HFFc6 (cell line): ENCODE measurements at places on chromosomes 2 and 18. TPM values are rescaled to one million over a fixed set of nuclear protein-coding genes. Genes with fewer than 3 reads are reported as not detected.
A peak's percentile ranks its signal among the peaks of the same experiment; 100 is the strongest.

GRCh38 chr2:144702051-144702450 lies 182.1 kb upstream of the ZEB2 start:
- no peaks in the 10 kb centered on the region for H3K36me3 ChIP-seq
- DNase-seq = no peak
- H3K4me3 ChIP-seq = no peak overlapping the region
- H3K27me3 ChIP-seq = no peaks in the 10 kb centered on the region; the same call in 1 of the 2 replicates
- H3K27ac ChIP-seq = no peak overlapping the region

GRCh38 chr2:11393711-11394236 lies 49.3 kb upstream of the ROCK2 start:
- H3K4me1 ChIP-seq = peaks cover 30% of the 10 kb centered on the region
- H3K27ac ChIP-seq = no peak overlapping the region
- H3K27me3 ChIP-seq = peaks cover 5% of the 10 kb centered on the region
- no peaks in the 10 kb centered on the region for H3K36me3 ChIP-seq
- no peak for DNase-seq
- H3K4me3 ChIP-seq = no peak overlapping the region

Gene MTERF4
- total RNA-seq = 16.7 to 20.6 TPM (median 19.4 TPM) in 3 replicates

DNA sequence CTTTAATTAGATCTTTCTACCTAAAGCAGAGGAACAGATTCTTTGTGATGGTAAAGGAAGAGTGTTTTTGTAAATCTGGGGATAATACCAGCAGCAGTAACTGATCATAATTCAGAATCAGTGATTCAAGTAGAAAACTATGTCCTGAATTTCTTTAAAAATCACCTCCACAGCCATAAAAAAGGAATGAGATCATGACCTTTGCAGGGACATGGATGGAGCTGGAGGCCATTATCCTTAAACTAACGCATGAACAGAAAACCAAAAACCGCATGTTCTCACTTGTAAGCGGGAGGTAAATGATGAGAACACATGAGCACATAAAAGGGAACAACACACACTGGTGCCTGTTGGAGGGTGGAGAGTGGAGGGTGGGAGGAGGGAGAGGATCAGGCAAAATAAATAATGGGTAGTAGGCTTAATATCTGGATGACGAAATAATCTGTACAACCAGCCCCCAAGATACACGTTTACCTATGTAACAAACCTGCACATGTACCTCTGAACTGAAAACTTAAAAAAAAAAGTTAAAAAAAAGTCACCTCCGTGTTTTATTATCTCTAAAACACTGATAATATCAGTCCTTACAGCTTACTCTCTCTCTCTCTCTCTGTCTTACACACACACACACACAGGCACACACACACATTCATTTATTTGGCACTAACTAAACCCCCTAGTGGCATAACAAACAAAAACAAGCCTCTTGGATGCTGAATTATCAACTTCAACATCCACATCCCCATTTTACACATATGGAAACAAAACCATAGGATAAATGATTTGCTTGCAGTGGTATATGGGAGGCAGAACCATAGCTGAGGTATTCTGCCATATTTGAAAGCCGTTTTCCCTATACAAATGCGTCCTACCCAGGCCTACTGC lies 1.4 kb downstream of the TM4SF20 start:
- peak overlapping the region; percentile 74 for H3K27ac ChIP-seq
- H3K4me1 ChIP-seq = peaks cover 67% of the 10 kb centered on the region
- H3K27me3 ChIP-seq = no peaks in the 10 kb centered on the region; the same call in none of the 2 replicates
- no peaks in the 10 kb centered on the region for H3K36me3 ChIP-seq
- peak overlapping the region; percentile 56 for H3K4me3 ChIP-seq
- peak; percentile 13 for DNase-seq

- no peak overlapping the region for H3K27ac ChIP-seq
- peaks cover 5% of the 10 kb centered on the region for H3K27me3 ChIP-seq
- no peak for DNase-seq
- no peaks in the 10 kb centered on the region for H3K36me3 ChIP-seq
- H3K4me3 ChIP-seq = no peak overlapping the region
These were observed 222.3 kb downstream of the ALK start for GRCh38 chr2:29699045-29699444.

Gene SGO2
- total RNA-seq = 9.0 to 20.5 TPM (median 19.9 TPM) in 3 replicates

DNA sequence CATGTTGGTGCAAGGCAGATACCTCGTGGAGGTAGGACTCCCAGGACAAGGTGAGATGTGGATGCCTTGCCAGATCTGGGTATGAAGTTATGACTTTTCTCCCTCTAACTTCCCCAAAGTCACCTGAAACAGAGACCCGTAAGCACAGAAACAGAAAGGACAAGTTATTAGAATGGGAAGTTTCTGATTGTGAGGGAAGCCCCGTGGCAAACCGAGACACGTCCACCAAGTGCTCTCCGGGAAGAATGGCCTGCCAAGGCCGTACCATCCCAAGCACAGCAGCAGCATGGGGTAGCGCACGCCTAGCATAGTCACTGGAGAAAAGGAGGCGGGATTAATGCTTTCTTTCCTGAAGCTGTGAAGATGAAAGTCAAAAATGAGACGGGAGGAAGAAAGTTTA lies 110.6 kb downstream of the ZNF532 start:
- peak overlapping the region; percentile 50; the same call in 1 of the 2 replicates for H3K27ac ChIP-seq
- DNase-seq = no peak
- H3K4me1 ChIP-seq = peaks cover 27% of the 10 kb centered on the region
- peaks cover 25% of the 10 kb centered on the region for H3K36me3 ChIP-seq
- H3K4me3 ChIP-seq = peak overlapping the region; percentile 50; the same call in 1 of the 2 replicates

Gene PLEKHH2
- total RNA-seq = 0.26 to 0.48 TPM in 2 of 3 replicates, not detected in the other

Gene CDCA7
- 5.2 to 9.1 TPM (median 7.4 TPM) in 3 replicates for total RNA-seq

Gene REL
- total RNA-seq = 3.1 to 3.3 TPM (median 3.2 TPM) in 3 replicates

Gene KLHL41
- total RNA-seq = 0.09 to 0.18 TPM (median 0.17 TPM) in 3 replicates

DNA sequence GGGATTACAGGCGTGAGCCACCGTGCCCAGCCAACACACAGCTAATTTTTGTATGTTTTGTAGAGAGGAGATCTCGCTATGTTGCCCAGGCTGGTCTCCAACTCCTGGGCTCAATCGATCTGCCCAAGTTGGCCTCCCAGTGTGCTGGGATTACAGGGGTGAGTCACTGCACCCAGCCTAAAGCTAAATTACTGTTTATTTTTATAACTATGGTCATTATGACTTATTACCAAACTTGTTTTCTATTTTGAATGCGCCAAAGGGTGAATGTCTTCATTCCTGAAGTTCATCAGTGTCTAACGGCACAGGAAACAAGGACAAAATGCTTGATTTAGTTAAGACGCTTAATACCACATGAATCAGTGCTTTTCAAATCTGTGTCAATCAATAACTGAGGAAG lies 38.9 kb upstream of the GREB1L start:
- no peak overlapping the region for H3K27ac ChIP-seq
- H3K36me3 ChIP-seq = no peaks in the 10 kb centered on the region
- no peak overlapping the region for H3K4me3 ChIP-seq

DNA sequence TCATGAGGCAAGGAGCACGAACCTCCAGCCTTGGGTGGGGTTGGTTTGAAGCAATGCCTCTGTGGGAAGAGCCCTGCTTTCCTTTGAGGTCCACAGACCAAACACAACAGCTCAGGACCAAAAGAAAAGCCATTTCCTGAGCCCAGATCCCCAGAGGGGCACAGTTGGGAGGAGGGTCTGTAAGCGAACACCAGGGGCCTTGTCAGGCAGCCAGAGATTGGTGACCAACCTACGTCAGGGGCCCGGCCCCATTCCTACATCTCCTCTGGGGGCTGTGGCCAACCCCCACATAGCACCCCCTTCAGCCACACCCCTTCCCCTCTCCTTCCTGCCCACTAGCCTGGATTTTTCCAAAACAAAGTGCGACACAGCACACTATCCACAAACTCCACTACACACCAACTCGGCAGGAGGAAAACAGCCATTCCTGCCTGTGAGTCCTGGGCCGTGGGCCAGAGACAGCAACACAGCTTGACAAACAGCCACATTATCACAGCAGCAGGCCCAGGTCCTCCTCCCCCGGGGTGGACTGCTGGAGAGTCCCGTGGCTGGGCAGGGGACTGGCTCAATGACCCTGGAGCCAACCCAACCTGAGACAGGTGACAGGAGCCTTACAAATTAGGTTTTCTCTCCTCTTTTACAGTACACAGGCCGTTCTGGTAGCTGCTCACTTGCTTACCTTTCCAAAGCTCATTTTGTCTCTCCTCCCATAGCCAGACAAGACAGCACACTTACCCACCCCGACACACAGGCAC lies 98.8 kb downstream of the TNS1 start:
- DNase-seq = no peak
- H3K27me3 ChIP-seq = peaks cover 9% of the 10 kb centered on the region
- peaks cover 20% of the 10 kb centered on the region for H3K36me3 ChIP-seq
- H3K4me1 ChIP-seq = peaks cover 57% of the 10 kb centered on the region
- H3K27ac ChIP-seq = peak overlapping the region; percentile 83
- peak overlapping the region; percentile 18; the same call in 1 of the 2 replicates for H3K4me3 ChIP-seq

DNA sequence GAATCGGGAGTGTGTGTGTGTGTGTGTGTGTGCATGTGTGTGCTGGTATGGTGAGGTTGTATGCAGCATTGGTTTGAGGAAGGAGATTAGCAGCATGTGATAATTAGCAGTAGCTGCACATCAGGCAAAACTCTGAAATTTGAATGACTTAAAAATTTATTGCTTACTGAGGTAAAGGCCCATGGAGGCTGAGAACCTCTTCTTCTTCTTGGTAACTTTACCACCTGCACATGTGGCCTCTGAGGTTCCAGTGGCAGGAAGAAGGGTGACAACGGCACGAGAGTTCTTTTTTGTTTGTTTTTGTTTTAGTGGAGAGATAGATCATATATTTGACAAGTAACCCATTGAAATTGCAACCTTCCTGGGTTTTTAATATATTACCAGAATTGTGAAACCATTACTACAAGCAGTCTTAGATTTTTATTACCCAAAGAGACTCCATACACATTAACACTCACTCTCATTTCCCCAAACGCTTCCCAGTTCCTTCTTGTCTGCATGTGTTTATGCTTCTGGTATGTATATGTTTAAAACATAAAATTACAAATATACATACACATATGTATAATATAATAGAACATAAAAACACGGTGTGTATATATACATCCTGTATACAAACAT lies 292.1 kb downstream of the PTGR3 start:
- no peak for DNase-seq
- H3K36me3 ChIP-seq = 0 out of 2 replicates have a peak, but pooled peaks cover 4% of the 10 kb centered on the region
- H3K27ac ChIP-seq = no peak overlapping the region
- H3K4me3 ChIP-seq = no peak overlapping the region
- H3K4me1 ChIP-seq = no peaks in the 10 kb centered on the region

- H3K27me3 ChIP-seq = no peaks in the 10 kb centered on the region
- peak; percentile 69 for DNase-seq
- no peak overlapping the region for H3K4me3 ChIP-seq
- H3K27ac ChIP-seq = no peak overlapping the region
- H3K36me3 ChIP-seq = peaks cover 9% of the 10 kb centered on the region; the same call in 1 of the 2 replicates
- peaks cover 11% of the 10 kb centered on the region for H3K4me1 ChIP-seq
These were observed 19.5 kb downstream of the WIPF1 start for GRCh38 chr2:174577967-174578589.

DNA sequence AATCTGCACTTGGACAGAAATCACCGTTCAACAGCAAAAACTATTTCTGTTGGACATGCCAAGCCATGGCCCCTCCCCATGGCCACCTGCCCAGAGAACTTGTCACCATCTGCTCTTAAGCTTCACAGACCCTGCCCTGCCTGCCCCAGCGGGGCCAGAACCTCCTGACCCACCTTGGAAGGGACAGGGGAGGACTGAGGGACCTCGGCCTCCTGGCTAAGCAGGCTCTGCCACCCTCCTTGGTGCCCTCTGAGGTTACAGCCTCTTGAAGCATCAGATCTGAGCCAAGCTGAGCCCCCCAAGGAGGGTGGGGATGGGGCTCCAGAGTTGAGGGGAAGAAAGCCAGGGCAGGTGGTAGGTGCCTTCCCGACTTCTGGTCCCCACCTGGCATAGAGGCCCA lies 6.5 kb downstream of the TEX261 start:
- DNase-seq = no peak
- no peaks in the 10 kb centered on the region; the same call in none of the 2 replicates for H3K27me3 ChIP-seq
- H3K36me3 ChIP-seq = peaks cover 22% of the 10 kb centered on the region
- no peak overlapping the region for H3K27ac ChIP-seq
- no peak overlapping the region for H3K4me3 ChIP-seq
- peaks cover 10% of the 10 kb centered on the region for H3K4me1 ChIP-seq

DNA sequence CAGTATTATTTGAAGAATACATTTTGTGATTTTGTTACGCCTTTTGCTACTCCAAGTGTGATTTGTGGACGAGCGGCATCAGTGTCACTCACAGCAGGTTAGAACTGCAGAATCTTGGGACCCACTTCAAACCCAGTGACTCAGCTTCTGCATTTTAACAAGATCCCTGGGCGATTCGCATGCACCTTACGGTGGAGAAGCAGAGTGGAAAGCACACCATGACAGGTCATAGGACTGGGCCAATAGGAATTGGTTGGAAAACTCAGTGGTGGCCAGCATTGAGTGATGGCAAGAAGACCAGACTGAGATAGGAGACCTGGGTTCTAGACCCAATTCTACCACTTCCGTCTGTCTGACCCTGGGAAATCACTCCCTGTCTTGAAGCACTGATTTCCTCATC lies 26.3 kb downstream of the CTLA4 start:
- DNase-seq = no peak
- H3K27me3 ChIP-seq = peaks cover 17% of the 10 kb centered on the region
- H3K27ac ChIP-seq = no peak overlapping the region
- no peak overlapping the region for H3K4me3 ChIP-seq
- H3K4me1 ChIP-seq = 0 out of 2 replicates have a peak, but pooled peaks cover 4% of the 10 kb centered on the region
- no peaks in the 10 kb centered on the region for H3K36me3 ChIP-seq
